ENCODE measurements at places on chromosomes 6 and 20. TPM values are rescaled to one million over a fixed set of nuclear protein-coding genes. Genes with fewer than 3 reads are reported as not detected.

Gene EPPIN
- total RNA-seq = not detected

Gene HLA-DQA2
- not detected for total RNA-seq

Gene PAX1
- under 0.01 TPM for total RNA-seq

Gene PRDM1
- total RNA-seq = 1.6 TPM

Gene PTGIS
- 25.6 TPM for total RNA-seq

Gene PROKR2
- total RNA-seq = not detected

Gene SEL1L2
- total RNA-seq = not detected

Gene CNR1
- total RNA-seq = 0.52 TPM

Gene TBXT
- total RNA-seq = not detected

Gene CHD6
- total RNA-seq = 45.9 TPM

Gene LZTS3
- 1.6 TPM for total RNA-seq

Gene MMP24
- under 0.01 TPM for total RNA-seq

Gene ABHD16A
- 50.1 TPM for total RNA-seq

Gene SLC4A11
- under 0.01 TPM for total RNA-seq

Gene XKR7
- not detected for total RNA-seq

Gene CFB
- total RNA-seq = 3.7 TPM

Gene COL9A3
- total RNA-seq = 8.9 TPM

Gene GSTA2
- total RNA-seq = under 0.01 TPM

Gene KCNK5
- 1.6 TPM for total RNA-seq

Gene SLC26A8
- under 0.01 TPM for total RNA-seq

Gene HCRTR2
- total RNA-seq = not detected
